ENCODE measurements at places on chromosomes 2 and 18. TPM values are rescaled to one million over a fixed set of nuclear protein-coding genes. Genes with fewer than 3 reads are reported as not detected.
A peak's percentile ranks its signal among the peaks of the same experiment; 100 is the strongest.

The CPLX4 gene
- 0.07 TPM for polyA plus RNA-seq

The RNF125 gene
- polyA plus RNA-seq = 2.0 TPM

The LAMA3 gene
- polyA plus RNA-seq = 2.2 TPM

The DSC2 gene
- 35.1 TPM for polyA plus RNA-seq

The TAF1B gene
- 30.4 TPM for polyA plus RNA-seq

- DNase-seq = no peak
Measured at GRCh38 chr18:52409727-52410126, 69.7 kb downstream of the DCC start.

- DNase-seq = no peak
Measured at GRCh38 chr2:12809526-12809925, 92.8 kb downstream of the TRIB2 start.

DNA sequence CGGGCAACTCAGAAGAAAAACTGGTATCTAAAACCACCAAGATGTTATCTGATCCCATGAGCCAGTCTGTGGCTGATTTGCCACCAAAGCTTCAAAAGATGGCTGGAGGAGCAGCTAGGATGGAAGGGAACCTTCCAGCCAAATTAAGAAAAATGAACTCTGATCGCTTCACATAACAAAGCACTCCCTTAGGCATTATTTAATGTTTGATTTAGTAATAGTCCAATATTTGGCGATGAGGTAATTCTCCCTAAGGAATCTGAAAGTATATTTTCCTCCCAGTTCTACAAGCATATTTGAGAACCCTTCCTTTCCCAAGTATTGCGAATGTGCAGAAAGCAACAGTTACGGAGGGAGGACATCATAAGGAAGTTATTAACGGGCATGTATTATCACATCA, 156.6 kb downstream of the KCNJ3 start:
- DNase-seq = no peak

DNA sequence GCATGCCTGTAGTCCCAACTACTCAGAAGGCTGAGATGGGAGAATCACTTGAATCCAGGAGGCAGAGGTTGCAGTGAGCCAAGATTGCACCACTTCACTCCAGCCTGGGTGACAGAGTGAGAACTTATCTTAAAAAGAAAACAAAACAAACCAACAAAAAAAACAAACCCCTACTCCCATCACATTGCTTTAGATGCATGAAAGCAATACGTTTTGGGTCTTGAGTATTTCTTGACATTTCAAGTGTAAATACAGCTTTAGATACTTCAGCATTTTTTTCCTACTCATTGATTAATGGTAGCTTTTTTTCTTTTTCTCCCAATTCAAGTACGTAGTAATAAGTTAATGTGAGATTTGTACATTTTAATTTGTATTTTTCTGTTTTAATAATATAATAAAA, 20.3 kb downstream of the RASGRP3 start:
- no peak for DNase-seq

DNA sequence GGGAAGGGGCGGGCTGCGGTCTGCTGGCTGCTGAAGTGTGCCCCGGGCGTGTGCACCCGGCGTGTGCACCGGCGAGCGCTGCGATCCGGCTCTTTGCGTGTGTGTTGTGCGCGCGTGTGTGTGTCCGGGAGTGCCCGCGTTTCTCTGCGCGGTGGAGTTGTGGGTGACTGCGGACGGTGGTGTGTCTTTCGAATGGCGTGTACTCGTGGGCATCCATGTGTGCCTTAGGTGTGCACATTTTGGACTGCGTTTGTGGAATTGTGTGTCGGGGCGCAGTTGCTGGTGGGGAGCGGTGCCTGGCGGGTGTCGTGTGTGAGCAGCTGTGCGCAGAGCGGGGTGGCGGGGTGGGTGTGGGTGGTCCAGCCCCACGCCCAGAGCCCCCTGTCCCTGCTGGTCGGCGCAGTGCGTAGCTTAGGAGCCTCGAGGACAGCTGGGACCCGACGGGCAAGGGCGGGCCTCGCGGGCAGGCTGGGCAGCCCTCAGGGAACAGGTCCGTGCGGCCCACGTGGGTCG, 533 bp downstream of the HPCAL1 start:
- DNase-seq = no peak

GRCh38 chr18:68676913-68677312, 38.0 kb downstream of the TMX3 start:
- DNase-seq = no peak

DNA sequence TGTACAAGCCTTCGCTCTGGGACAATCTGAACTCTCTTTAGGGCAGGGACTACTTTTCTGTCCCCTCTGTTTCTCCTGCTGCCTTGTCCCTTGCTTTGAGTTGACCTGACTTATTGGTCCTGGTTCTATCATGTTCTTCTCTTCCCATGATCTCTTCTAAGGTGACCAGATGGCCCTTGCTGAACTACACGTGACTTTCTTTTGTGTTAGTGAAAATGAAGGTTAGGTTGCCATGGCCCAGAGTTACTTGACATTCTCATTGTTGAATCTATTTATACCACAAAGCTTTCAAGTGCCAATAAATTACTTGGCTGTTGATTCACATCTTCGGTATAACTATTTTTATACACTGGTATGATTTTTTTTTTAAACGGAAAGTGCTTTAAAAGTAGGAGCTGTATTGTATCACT, 24.4 kb downstream of the MRPL33 start:
- DNase-seq = no peak

DNA sequence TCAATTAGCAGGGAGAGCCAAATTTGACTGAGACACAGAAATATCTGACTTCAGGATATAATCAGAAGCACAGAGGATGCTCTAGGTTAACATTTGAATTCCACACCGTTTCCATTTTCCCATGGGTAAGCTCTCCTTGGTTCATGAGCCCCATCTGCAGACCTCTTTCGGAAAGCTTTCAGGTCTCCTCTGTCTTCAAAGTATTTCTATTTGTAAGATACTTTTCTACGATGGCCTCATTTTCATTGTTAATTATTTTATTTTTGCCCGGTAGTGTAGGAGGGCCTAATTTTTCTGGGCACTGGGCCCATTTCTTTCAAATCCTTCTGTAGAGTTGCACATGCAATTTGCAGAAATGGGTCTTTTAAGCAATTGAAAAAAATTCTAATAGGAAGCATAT, 53.8 kb downstream of the LRPPRC start:
- no peak for DNase-seq

DNA sequence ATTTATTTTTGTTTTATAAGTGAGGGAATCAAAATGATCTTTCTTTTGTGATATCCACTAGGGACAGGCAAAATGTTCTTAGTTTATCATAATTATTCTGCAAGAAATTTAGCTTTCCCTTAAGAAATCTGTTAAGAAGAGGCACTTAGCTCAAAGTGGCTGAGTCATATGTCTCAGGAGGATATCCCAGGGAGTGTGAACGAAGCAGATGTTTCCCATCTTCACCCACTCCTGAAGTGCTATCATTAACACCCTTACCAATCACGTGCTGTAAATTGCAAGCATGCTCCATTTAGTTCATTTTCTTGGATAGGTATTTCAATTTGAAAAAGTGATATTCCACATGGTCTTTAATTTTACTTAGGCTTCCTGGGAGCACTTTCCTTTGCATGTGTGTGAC, 774.3 kb upstream of the TMEFF2 start:
- DNase-seq = no peak

DNA sequence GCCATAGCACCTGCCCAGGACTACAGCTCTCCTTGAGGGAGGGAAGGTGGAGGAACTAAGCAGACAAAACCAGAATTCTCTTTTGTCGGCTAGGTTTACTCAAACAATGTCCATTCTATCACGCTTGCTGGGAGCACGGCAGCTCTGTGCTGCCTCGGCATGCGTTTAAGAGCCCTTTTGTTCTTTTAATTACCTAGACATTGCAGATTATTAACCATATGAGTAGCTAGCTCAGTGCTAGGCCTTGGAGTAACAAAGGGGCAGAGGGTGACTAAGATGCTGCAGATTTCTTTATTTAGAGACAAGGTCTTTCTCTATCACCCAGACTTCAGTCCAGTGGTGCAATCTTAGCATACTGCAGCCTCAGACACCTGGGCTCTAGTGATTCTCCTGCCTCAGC, 11.1 kb downstream of the MSGN1 start:
- no peak for DNase-seq

- DNase-seq = peak; percentile 79
Measured at GRCh38 chr2:112259509-112260294, 4.9 kb upstream of the ZC3H8 start.

- DNase-seq = no peak
Measured at GRCh38 chr18:58497845-58498244, 131.0 kb downstream of the ALPK2 start.

DNA sequence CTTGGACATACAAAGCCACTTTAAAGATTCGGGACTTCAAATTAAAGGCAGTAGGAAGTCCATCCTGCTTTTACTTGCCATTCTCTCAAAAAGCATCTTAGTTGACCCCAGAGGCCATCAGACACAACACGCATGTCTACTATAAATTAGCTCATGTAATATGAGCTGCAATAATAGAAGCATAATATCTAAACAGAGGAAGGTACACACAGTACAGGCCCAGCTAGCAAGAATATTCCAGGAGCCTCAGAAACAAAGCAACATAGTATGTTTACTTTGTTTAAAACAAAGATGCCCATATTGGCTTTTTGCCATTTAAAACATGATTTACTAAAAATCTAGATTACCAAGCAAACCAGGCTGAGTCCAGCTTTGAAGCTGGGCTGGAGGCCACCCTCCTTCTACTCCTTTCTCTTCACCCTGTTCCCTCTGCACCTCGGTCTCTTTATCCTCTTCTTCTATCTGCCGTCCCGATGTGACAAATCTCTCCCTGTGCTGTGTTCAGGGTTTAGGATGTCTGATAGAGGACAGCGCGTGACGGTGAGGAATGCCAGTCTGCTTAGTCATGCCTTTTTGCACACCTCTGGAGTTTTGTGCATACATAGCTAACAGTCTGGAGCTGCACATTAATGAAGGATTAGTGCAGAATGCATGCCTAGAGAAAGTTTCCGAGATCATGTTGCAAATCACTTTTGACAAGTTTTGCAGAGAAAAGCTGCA, 28.2 kb downstream of the DTNA start:
- DNase-seq = peak; percentile 40

DNA sequence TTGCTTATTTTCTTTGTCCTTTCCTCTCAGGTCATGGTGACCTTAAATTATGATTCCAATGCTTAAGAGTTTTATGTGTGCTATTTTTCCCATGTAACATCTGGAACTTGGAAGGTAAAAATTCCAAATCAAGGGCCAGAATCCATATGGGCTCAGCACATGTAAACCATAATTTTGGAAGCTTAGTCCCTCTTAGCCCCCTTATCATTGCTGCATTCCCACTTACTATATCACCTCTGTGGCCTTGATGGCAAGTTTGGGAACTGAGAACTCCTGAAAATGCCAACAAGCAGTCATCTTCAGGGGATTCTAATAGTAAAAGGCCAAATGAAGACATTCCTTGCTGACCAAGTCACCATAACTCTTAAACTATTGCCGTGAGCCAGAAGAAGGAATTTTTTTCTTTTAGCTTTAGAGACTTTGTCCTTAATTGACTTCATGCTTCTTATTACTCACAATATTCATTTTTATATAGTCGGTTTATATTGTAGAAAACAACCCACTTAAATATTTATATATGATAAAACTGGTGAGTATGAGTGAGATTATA, 251.4 kb downstream of the SLC8A1 start:
- DNase-seq = no peak

GRCh38 chr18:33034945-33035344, 262.1 kb upstream of the KLHL14 start:
- DNase-seq = peak; percentile 12

DNA sequence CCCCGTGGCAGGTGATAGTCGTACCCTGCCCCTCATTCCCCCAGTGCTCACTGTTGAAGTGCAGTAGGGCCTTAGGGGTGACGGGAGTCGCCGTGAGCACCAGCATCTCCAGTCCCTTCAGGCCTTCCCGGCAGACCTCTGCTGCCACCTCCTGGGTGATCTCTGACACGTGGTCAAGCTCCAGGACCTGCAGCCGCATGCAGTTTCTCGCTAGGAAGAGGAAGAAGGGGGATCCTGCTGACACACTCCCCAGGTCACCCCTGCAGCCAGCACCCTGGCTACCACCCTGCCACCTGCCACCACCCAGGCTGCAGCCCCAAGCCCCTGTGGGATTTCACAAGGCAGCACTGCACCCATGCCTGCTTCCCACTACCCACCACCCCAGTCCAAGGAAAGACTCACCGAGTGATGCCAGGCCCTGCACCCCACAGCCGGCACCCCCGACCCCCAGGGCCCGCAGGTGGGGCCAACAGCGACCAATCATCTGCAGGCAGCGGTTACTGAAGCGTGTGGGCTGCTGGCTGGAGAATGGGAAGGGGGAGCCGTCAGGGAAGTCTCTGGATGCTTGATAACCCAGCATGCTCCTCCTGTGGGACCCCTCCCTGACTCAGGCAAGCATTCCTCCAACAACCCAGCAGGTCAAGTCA, 23.8 kb downstream of the FBXO41 start:
- DNase-seq = peak; percentile 23

DNA sequence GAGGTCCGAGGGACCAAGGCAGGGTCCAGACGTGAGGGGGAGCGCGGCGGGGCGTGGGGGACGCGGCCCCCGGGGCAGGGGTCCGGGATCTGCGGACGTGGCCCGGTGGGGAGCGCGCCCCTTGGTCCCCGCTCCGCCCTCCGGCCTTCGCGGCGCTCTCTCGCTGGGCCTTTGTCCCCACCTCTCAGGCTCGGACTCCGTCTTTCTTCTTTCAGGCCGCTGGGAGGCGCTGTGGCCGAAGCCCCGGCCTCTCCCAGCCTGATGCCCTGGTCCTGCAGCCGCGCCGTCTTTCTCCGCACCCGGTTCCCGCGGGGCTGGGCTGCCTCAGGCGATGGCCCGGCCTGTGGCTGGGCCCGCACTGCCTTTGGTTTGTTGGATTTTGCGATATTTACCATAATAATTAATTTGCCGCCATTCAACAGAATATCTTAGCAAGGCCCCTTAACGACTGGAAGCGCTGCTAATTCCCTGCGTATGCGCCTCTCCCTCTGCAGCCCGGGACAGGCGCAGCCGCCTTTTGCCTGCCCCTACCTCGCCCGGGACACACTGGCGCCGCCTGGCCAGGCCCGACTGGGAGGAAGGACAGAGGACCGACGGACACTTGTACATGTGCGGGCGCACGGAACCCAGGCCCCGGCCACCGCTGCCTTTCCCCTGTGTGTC, 10.8 kb downstream of the SIX3 start:
- no peak for DNase-seq

Measured in renal pelvis (tissue), 12 donors.